ENCODE measurements at places on chromosomes 7 and 10.

DNA sequence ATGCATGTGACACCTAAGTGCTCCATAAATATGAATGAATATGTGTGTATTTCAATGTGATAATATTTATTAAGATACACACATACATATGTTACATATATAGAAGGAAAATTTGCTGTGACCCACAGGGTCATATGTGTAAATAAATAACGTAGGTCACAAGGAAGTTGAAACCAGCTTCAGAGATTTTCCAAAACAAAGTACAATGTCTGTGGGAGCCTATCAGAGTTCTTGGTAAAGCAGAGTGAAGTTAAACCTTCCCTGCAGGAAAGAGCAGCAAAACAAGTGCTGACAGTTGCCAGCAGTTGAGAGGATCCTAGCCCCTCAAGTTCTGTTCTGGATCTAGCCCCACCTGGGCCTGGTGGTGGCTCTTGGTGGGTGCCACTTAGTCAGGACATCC, 91.2 kb downstream of the CCNY start:
- no peak for DNase-seq

DNA sequence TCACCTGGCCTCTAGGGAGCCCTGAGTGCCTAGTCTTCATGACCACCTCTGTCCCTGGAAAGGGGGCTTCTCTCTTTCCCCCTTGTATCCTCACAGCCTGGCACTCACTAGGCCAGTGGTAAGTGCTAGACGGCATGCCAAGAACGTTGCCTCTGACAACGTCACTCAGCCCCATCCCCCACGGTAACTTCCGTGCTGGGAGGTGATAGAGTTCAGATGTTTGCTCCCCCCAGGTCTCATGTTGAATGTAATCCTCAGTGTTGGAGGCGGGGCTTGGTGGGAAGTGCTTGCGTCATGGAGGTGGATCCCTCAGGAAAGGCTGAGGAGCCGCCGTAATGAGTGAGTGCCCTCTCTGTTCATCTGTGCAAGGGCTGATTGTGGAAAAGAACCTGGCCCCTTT, 343.3 kb upstream of the MKI67 start:
- DNase-seq, result peak; percentile 30

DNA sequence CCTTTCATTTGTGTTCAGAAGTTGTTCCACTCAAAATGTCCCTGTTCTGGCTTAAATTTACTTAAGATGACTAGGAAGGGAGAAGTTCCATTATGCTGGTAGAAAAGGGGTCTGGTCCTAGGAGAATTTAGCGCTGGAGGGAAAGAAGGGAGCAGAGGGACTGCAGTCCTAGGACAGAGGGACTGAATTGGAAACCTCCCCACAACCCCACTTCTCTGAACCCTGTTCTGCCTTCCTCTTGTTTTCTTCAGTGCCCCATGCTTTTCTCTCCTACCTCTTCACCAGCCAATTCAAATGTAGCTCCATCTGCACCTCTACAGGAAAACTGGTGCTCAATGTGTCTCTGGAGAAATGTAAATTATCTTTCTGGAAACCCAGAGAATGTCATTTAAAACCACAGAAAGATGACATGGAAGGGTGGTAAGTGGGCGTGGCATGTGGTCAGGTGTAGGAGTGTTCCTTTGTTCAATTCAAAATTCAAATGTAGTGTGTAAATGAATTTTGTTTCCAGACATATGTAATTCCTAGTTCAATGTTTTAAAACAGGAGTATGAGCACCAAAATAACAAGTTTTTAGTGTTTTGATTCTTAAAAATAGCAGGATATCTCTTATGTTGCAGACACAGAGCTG, 24.0 kb upstream of the RHOBTB1 start:
- DNase-seq, result no peak

DNA sequence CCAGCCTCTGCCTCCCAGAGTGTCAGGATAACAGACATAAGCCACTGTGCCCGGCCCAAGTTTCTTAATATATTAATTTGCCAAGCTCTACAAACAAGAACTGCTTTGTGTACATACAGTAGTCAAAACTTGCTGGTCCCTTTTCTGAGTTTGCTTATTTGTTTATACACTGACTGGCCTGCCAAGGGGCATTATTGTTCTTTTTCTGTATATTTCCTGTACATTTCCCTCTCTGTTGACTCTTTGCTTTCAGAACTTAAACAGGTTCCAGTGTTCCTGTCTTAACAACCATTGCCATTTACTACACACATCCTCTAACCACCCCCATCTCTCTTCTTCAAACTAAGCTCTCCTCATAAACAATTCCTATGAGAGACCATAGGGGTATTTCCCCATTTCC, 61.5 kb upstream of the RPA3 start:
- DNase-seq, result no peak

GRCh38 chr7:79137942-79138341, 315.5 kb downstream of the MAGI2 start:
- no peak for DNase-seq

DNA sequence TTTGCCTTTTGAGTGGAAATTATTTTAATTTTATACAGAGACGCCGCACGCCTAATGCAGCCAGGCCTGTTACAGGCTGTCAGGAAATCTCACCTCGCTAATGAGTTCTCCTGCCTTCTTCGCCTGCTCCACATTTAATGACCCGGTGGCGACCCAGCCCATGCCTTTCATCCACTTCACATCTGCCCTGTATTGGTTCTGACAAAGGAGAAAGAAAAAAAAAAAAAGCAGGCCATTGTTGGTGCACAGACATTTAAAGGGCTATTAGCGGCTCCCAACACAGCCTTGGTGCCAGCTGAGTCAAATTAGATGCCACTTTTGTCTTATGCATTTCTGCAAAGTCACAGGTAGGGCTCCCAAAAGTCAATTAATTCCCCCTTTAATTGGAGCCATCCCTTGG, 43.3 kb downstream of the NRAP start:
- DNase-seq, result no peak

DNA sequence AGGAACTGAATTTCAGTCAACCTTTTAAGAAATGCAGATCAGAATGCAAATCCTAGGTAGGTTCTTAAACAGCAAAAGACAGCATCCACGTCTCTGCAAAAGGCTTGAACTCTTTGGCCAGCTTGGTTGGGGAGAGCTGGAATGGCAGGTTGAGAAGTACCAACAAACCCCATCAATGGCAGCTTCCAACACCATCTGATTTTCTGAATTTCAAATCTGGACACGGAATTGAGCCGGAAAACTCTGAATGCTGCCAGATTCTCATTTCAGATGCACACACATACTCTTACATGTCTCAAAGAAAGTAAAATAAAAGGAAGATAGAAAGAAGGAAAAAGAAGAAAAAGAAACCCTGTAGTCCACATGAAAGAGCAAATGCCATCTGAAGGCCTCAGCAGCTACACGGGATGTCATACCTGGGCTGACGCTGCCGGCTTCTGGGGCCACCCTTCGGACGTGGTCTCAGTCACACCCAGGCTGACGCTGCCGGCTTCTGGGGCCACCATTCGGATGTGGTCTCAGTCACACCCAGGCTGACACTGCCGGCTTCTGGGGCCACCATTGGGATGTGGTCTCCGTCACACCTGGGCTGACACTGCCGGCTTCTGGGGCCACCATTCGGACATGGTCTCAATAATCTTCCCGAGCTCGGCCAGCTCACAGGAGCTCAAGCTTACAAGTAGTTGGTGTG, 165.3 kb downstream of the PTPRN2 start:
- no peak for DNase-seq

DNA sequence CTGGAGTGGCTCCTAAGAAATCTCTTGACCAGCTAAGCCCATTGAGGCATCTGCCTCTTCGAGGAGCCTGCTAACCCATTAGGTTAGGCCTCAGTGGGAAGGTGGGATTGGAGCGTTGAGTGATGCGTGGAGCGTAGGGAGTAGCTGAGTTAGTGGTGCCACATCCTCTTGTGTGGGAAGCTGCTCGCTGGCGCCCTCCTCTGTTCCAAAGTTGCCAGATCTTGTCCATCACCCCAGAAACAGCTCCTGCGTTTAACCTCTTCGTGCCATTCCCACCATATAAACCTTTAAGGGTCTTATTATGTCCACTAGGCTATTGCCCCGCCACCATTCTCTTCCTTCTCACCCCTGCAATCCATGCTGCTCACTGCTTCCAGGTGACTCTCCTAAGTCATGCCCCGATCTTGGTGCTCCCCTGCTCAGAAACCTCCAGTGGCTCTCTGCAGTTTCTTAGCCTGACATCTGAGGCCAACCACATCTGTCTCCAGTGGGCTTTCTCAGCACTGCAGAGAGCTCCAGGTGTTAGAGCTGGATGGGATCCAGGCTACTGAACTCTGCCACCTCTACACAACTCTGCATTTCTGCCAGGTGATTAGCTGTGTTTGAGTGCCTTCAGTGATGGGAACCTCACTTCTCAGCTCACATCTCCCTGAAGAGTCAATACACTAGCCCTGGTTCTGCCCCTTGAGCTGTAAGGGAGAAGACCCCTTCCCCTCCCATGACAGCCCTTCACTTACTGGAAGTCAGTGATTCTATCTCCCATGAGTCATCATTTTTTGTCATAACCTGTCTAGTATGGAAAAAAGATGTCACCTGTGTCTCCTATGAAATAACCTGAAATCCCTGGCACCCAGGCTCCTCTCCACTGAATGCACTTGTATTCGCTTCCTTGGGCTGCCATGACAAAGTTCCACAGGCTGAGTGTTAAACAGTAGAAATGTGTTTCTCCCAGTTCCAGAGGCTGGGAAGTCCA, 65.0 kb upstream of the FGFR2 start:
- DNase-seq, result peak; percentile 52

DNA sequence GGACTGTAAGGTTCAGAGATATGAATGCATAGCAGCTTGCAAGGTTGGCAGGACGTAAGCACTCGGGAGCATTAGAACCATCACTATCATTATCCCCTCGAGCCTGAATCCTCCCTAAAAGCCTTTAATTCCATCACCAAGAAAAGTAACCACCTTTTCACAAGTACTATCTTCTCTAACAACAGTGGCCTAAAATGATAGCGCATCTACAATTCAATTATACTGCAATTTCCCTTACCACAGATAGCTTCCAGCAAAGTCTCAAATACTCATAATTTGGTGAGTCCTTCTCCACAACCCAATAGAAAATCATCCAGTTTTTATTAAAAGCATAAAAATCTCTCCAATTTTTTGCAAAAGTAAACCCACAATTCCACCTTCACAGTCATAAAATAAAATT, 42.0 kb downstream of the COL1A2 start:
- no peak for DNase-seq

DNA sequence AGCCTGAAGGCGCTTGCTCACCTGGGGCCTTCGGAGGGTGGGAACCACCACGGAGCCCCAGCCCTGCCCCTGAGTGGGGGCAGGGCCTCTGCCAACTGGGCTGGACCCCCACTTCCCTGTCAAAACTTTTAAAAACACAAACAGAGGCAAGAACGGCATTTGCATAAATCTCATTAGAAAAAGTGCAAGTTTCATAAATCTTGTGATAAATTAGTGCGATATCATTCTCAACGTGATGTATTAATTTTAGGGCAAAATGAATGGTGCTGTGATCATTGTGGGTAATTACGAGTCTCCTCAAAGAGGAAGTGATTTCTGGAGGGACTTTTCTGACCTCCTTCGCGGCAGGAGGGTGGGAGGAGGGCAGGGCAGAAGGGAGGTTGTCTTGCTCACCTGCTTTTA, 98.3 kb downstream of the CDH23 start:
- DNase-seq, result no peak

GRCh38 chr10:68242051-68242450, 10.1 kb upstream of the ATOH7 start:
- no peak for DNase-seq

DNA sequence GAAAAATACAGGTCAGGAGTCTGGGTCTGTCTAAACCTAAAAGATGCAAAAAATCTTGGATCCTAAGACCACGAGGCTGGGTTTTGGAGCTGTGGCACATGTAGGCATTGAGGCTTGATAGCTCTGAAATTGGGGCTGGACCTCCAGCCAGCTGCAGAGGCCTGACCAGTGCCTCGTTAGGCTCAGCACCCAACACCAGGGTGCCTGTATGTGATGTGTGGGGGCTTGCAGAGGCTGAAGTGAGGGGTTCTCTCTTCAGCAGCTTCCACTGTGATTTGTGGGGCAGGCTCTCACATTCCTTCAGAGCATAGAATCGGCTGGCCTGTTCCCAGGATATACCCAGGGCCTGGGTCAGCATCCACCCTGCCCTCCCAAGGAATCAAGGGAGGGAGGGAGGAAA, 247.8 kb downstream of the BUB3 start:
- DNase-seq, result no peak

GRCh38 chr10:15472431-15473395, 101.6 kb upstream of the FAM171A1 start:
- peak; percentile 55 for DNase-seq

- DNase-seq, result no peak
Observed at GRCh38 chr7:69812756-69813155, 214.5 kb downstream of the AUTS2 start.

DNA sequence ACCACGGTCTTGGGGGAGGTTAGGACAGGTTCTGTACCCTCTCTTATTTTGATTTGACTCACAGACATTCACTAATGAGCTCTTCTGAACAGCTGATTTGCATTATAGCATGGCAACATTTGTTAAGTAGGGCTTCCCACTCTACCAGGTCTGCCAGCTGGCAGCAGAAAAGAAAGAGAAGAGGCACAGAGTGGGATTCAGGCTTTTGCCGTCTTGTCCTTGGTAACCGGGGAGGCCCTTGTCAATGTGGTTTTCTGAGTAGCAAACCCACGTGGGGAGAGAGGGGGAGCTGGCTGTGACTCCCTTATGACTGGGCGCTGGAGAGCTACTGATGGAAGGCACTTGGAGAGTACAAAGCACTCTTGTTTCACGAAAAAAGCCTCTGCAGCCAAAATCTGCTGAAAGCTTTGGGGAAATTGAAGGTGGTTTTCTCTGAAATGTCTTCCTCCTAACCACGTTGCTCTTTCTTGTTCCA, 355.3 kb upstream of the GALNT17 start:
- DNase-seq, result no peak
